Suppressor macrophage (primary cell): ENCODE measurements at places on chromosomes 3 and 15.
A peak's percentile ranks its signal among the peaks of the same experiment; 100 is the strongest.

DNA sequence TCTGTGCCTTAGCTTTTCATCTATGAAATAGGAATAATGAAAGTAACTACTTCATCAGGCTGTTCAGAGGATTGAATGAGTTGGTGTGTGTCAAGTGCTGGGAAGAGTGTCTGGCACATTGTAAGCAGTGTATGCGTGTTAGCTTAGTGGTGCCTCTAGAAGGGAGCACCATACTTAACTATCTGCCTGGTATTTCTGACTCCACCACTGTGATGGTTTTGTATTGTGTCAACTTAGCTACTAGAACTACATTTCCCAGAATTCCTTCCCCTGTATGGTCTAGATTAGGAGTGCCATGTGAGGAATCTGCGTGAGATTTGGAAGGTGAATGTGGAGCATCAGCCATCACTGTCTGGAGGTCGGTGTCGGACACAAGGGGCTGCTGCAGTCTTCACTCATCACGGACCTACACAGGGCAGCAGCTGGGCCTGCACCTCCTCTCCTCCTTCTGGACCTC is 115.4 kb upstream of the GALNT15 start:
- DNase-seq, result no peak

GRCh38 chr3:69080233-69080920 is at the start of gene UBA3:
TSS of gene UBA3 (minus strand) at chr3:69080365. CDS start at chr3:69080353, 12 bp downstream.
- DNase-seq, result peak; percentile 97

DNA sequence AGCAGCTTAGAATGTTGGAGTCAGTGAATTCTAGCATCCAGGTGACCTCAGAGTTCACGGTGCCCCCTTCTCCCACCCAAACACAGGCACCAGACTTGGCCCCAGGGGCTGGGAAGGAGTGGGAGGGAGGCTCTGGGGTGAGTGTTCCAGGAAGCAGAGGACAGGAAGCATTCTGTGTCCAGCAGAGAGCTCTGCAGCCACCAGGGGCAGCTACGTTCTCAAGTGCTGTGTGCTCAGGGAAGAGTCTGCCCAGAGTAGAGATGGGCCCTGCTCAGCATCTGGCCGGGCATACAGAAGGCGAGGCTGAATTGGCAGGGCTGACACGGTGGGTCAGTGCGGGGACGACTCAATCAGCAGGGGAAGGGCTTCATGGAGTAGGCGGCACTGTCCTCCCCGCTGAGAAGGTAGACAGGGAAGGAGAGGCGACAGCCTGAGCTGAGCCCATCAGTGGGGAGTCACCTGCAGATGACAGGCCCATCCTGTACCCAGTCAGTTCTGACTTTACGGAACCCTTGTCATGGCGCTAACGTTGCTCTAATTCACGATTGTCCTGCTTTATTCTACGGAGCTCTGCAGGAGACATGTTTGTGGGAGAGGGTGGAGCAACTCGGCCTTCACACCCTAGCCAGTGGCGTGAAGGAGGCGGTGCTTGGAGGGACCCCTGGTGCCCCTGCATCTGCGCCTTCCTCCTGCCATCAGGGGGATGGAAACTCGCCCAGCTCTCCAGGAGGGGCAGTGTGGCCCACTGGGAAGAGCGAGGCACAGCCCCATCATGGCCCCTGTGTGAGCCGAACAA is 82.2 kb downstream of the C3orf70 start:
- peak; percentile 44 for DNase-seq

DNA sequence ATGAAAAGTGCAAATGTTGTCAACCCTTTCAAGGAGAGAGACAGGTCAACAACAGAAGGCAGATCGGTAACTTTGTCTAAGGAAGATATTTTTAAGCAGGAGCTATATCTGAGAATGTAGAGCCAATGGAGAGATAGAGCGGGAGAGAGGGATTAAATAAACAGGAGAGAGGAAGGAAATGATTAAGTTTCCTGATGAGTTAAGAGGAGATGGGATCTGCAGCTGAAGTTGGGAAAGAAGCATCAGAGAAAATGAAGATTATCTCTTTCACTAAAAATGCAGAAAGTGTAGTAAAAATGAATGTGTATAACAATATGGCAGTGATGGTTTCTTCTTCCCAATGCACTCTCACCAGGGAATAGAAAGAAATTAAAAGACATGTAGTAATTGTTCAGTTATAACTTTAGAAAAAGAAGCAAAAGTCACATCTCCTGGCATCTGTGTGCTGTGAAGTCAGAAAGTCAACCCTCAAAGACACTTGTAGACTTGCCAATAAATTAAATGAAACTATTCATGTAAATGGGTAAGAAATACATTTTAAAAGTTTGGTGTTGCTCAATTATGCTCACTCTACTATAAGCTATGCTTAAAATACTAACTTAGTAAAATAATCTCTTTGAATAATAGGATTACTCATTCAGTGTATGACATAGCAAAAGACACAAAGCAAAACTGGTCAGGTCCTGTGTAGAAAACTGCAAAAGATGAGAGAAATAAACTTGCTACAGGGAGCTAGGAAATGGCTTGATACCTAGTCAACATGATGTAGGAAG is 264.6 kb downstream of the ZIC4 start:
- DNase-seq, result no peak

DNA sequence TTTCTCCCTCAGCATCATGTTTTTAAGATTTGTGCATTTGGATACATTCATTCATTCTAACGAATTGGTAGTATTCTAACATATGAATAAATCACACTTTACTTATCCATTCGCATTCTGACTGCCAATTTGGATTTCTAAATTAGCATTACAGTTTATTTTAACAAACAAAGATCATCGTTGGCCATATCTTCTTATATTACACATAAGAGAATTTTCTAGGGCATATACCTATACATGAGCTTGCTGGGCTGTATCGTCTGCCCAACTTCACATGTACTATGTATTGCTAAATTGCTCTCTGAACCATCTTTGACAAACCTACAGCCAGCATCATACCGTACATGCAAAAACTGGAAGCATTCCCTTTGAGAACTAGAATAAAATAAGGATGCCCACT is 265.8 kb upstream of the PPP2R3A start:
- no peak for DNase-seq

- DNase-seq, result no peak
Measured at GRCh38 chr3:179181021-179181472, 32.9 kb downstream of the PIK3CA start.

- peak; percentile 68 for DNase-seq
Measured at GRCh38 chr3:46923559-46924350, 46.2 kb downstream of the PTH1R start.
